ENCODE measurements at places on chromosomes 5 and 9. TPM values are rescaled to one million over a fixed set of nuclear protein-coding genes. Genes with fewer than 3 reads are reported as not detected.

The FOXD4L6 gene
- not detected for total RNA-seq

The FBXL7 gene
- 14.0 TPM for total RNA-seq

GRCh38 chr9:134051319-134051718 is 16.5 kb downstream of the BRD3 start:
- DNase-seq = no peak
- H3K27ac ChIP-seq = no peak overlapping the region
- H3K4me3 ChIP-seq = no peak overlapping the region
- no peaks in the 10 kb centered on the region for H3K4me1 ChIP-seq
- no peaks in the 10 kb centered on the region for H3K36me3 ChIP-seq

GRCh38 chr5:24642022-24642421 is 2.8 kb downstream of the CDH10 start:
- peak; percentile 18 for DNase-seq
- peaks cover 8% of the 10 kb centered on the region for H3K4me1 ChIP-seq
- no peak overlapping the region for H3K27ac ChIP-seq
- H3K36me3 ChIP-seq = no peaks in the 10 kb centered on the region

The TMEM174 gene
- total RNA-seq = not detected

Data from neural progenitor cell (in vitro differentiated cells).